NCI-H446 treated with DMSO at 0.1 percent for 48 hours (cell line): ENCODE measurements at places on chromosomes 12 and 14.

DNA sequence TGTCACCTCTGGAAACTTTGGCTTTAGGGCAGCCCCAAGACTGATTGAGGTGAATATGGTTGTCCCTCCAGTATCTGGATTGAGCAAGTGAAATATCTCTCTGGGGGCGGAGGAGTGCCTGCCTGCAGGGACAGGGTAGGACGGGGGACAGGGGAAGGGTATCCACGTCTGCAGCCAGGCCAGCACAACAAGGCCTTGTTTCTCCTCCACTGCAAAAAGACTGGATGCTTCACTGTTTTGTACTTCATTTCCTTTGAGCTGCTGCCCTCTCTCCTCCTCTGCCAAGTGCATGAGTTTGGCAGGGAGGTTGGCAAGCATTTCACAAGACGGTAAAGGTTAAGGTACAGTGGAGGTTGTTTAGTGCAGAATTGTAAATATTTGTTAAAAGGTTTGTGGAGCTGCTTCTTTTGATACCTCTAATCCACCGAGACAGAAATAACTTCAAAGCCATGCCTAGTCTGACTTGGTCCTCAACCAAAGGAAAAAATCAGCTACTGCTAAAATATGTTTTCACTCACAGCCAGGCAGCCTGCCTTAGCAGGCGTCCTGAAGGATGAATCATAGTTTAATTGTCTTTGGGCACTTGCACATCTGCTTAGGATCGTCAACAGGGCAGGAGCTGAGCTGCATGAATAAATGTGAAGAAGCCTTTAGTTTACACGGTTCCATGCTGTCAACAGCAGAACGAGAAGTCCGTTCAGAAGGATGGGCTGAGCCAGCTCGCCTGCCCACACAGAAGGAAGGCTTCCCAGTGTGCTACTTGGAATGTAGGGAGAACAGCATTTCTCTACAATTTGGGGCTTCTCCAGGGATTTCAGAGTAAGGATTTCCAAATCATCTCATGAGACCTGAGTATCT, 269.7 kb downstream of the TTC6 start:
- DNase-seq: peak; percentile 95

- DNase-seq: no peak
These were observed 68.9 kb downstream of the CEP128 start for GRCh38 chr14:80872645-80873044.

DNA sequence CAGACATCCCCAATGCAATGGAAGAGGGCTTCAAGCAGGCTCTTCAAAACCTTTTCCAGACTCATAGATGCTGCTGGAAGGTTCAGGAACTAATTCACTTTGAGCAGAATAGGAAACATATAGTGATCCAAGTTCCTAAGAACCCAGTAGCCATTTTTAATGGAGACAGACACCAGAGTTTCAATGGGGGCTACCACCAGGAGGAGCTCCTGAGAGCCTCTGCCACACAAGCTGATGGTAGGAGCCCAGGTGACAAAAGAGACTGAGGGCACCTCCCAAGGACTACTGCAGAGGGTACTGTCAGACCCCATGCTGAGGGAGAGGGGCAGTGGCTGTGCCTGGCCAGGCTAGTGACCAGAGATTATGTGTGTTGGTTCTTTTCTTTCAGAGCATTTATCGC, 45.9 kb downstream of the IFNG start:
- no peak for DNase-seq

DNA sequence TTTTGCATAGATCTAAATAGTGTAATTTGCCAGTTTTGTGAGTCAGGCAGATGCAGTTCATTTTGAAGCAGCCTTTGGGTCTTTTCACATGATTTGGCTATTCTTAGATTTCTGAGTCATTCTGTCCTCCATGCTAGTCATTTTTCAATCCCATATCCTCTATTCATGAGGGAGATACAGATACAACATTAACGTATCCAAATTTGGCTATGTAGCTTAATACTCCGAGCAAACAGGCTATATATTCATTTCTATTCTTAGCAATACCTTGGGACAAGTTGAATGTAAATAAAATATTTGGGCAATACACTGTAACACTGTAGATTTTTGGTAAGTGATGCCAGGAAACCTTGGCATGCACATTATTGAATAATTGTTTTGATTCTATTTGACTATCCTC, 270.7 kb upstream of the PDE3A start:
- DNase-seq: peak; percentile 45

- DNase-seq: no peak
These were observed 40.7 kb upstream of the TCL1B start for GRCh38 chr14:95645389-95645996.

GRCh38 chr12:130073721-130074120, 88.5 kb upstream of the FZD10 start:
- no peak for DNase-seq

GRCh38 chr14:92382677-92383076, 59.7 kb downstream of the SLC24A4 start:
- no peak for DNase-seq

DNA sequence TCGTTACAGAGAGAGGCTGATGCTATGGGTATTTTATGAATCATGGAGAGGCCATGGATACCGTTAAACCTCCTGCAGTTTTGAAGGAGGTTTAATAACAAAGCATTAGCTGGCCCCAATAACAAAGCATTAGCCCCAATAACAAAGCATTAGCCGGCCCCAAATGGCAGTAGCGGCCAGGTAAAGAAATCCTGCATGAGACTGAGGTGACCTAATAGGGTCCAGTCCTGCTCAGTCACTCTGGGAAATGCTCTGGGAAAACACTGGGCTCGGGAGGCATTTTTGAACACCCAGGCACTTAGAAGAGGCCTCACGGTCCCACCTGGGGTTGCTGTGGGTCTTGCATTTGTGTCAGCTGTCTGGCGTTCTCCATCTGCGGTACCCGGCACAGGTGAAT, 776 bp upstream of the RIN3 start:
- DNase-seq: no peak

- DNase-seq: no peak
These were observed 3.8 kb downstream of the SETD3 start for GRCh38 chr14:99476864-99477263.

- peak; percentile 68 for DNase-seq
These were observed 65.5 kb downstream of the SVOP start for GRCh38 chr12:108955225-108955835.

DNA sequence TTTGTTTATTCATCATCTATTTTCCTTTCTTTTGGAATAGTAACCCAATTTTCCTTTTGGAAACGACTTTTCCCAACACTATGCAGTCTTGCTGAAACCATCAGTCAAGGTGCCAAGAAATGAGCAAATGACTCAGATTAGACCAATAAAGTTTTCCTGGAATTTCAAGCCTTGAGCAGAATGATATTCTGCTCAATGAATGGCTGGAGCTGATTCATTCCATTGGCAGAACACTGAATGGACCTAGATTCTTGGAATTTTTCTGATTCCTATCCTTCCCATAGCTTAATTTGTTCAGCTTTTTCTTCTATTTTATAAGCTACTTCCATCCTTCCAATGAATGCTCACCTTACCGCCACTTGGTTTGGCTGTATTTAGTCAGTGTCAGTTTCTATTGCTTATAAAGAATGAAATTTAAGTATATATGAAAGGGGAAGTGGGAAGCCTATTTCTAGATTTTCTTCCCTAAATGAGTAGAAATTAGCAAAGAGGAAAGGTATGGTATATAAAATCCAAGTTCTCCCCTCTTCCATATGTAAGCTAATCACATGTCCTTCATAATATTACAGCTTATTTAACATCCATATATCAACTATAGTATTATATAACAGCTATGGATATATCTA, 89.0 kb downstream of the C14orf39 start:
- DNase-seq: no peak

- DNase-seq: no peak
These were observed 28.9 kb upstream of the PLEKHG3 start for GRCh38 chr14:64675312-64675711.

DNA sequence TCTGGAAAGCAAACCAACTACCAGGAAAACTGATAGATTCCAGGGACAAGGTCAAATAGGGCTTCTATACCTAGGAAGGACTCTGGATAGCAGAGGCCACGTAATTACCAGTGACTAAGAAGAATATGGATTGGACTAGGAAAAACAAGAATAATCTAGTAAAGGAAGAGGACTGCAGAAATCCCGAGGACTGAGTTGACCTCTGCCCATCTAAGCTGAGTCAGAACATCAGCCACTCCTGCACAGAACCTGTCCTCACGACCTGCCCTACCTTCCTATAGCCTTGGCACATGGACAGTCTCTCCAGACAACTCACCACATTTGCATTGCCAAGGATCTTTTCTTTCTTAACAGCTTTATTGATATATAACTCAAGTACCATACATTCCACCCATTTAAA, 2.3 kb downstream of the OR6J1 start:
- DNase-seq: no peak

GRCh38 chr12:129036135-129036534, 182.9 kb downstream of the GLT1D1 start:
- DNase-seq: no peak
